ENCODE measurements at places on chromosomes 4 and X. TPM values are rescaled to one million over a fixed set of nuclear protein-coding genes. Genes with fewer than 3 reads are reported as not detected.

AMTN gene
- not detected for polyA plus RNA-seq

UBL4A gene
- polyA plus RNA-seq: 29.9 TPM

ZFYVE28 gene
- polyA plus RNA-seq: 3.1 TPM

IQSEC2 gene
- polyA plus RNA-seq: 4.4 TPM

VSIG4 gene
- polyA plus RNA-seq: 3.2 TPM

PDGFRA gene
- 30.1 TPM for polyA plus RNA-seq

HTR2C gene
- not detected for polyA plus RNA-seq

MAGEC1 gene
- not detected for polyA plus RNA-seq

TCEAL2 gene
- polyA plus RNA-seq: 5.8 TPM

MED14 gene
- polyA plus RNA-seq: 16.0 TPM

ATP8A1 gene
- polyA plus RNA-seq: 4.4 TPM

NEUROG2 gene
- not detected for polyA plus RNA-seq

PARM1 gene
- 90.4 TPM for polyA plus RNA-seq

GBA3 gene
- polyA plus RNA-seq: 14.3 TPM

NOCT gene
- polyA plus RNA-seq: 9.9 TPM

CFAP47 gene
- not detected for polyA plus RNA-seq

TEX13C gene
- polyA plus RNA-seq: not detected

SYTL4 gene
- 3.4 TPM for polyA plus RNA-seq

ADAM29 gene
- not detected for polyA plus RNA-seq

CORIN gene
- 0.13 TPM for polyA plus RNA-seq

FOXP3 gene
- not detected for polyA plus RNA-seq

GSX2 gene
- not detected for polyA plus RNA-seq

FTHL17 gene
- polyA plus RNA-seq: not detected

SPANXN4 gene
- not detected for polyA plus RNA-seq

AADAT gene
- polyA plus RNA-seq: 11.1 TPM

PPP1R2C gene
- not detected for polyA plus RNA-seq

NLGN3 gene
- 0.79 TPM for polyA plus RNA-seq

FAM47A gene
- not detected for polyA plus RNA-seq

BBS12 gene
- polyA plus RNA-seq: 4.3 TPM

RHOXF1 gene
- 0.35 TPM for polyA plus RNA-seq

NHS gene
- 0.35 TPM for polyA plus RNA-seq

ARSH gene
- polyA plus RNA-seq: not detected

SPANXA1 gene
- not detected for polyA plus RNA-seq

DDIT4L gene
- polyA plus RNA-seq: 0.64 TPM

SMIM31 gene
- polyA plus RNA-seq: 0.51 TPM

SHROOM4 gene
- polyA plus RNA-seq: 2.8 TPM

MAGEA10 gene
- polyA plus RNA-seq: not detected

SCML1 gene
- polyA plus RNA-seq: 17.0 TPM

TMEM271 gene
- polyA plus RNA-seq: not detected

BST1 gene
- 3.7 TPM for polyA plus RNA-seq

AMOT gene
- 53.0 TPM for polyA plus RNA-seq

ARMCX1 gene
- 41.5 TPM for polyA plus RNA-seq

VGLL1 gene
- polyA plus RNA-seq: 11.6 TPM

SORCS2 gene
- 1.1 TPM for polyA plus RNA-seq

ABCG2 gene
- 3.9 TPM for polyA plus RNA-seq

PAK3 gene
- 4.1 TPM for polyA plus RNA-seq

OTUD6A gene
- polyA plus RNA-seq: not detected

SPOCK3 gene
- 0.55 TPM for polyA plus RNA-seq

NPNT gene
- polyA plus RNA-seq: 233 TPM

TLR1 gene
- 1.0 TPM for polyA plus RNA-seq

ACOT9 gene
- 47.6 TPM for polyA plus RNA-seq

UGT2B17 gene
- polyA plus RNA-seq: 4.4 TPM

SERPINA7 gene
- polyA plus RNA-seq: 47.5 TPM

SHROOM3 gene
- 35.0 TPM for polyA plus RNA-seq

CRMP1 gene
- 12.5 TPM for polyA plus RNA-seq

BEX3 gene
- 616 TPM for polyA plus RNA-seq

TCEAL5 gene
- polyA plus RNA-seq: 0.17 TPM

Measured in hepatocyte (in vitro differentiated cells).